ENCODE measurements at places on chromosomes 2 and 18.

- no peak for DNase-seq
Observed at GRCh38 chr2:147863835-147864234, 19.0 kb downstream of the ACVR2A start.

DNA sequence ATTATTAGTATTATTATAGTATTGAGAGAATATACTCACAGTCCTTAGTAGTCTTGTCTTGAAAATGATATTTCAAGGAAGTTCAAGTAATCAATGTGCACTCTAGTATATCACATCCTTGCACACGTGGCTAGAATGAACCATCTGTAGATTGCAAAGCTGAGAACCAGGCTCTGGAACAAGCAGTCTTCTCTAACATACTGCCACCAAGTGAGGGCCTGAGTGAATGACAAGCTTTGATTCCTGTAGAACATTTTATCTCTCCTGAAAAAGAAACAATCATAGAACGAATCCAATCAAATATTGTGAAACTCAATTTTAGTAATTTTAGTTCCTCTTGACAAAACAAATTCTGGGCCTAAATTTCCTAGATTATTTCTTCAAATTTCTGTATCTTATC, 55.3 kb upstream of the SULT1C3 start:
- no peak for DNase-seq

GRCh38 chr18:75307530-75307929, 96.9 kb downstream of the TSHZ1 start:
- DNase-seq: no peak

GRCh38 chr2:54772531-54772930, 49.1 kb downstream of the EML6 start:
- DNase-seq: no peak

DNA sequence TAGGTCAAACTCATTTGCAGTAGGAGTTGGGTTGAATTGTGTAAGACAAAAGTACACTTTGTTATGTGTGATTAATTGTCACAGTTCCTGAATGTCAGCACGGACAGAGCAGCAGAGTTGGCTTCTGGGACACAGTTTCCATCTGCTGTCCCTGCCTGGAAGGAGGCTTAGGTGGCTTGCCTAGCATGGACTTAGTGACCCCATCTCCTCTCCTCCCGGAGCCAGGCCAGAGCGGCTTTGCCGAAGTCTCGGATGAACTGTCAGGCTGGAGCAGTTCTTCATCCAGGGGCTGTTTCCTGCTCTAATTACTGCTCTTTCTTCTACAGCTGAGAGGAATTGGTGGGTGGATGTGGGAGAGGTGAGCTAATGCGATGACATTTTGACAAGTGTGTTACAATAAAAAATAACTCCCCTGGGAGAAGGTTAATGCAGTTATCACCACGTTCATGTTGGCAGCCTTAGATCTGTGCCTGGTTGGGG, 102.0 kb downstream of the SH3RF3 start:
- no peak for DNase-seq

DNA sequence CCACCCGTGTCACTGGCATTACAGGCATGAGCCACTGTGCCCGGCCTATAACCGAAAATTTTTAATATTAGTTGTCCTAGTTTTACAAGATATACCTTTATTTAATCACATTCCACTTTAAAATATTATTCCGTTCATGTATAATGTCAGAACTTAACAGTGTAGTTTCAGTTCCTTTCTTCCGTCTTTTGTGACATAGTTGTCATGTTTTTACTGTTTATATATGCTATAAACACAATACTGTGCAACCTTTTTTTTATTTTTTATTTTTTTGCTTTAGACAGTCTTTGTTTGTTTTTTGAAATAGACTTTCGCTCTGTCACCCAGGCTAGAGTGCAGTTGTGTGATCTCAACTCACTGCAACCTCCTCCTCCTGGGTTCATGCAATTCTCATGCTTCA, 129.5 kb upstream of the TTC27 start:
- no peak for DNase-seq

DNA sequence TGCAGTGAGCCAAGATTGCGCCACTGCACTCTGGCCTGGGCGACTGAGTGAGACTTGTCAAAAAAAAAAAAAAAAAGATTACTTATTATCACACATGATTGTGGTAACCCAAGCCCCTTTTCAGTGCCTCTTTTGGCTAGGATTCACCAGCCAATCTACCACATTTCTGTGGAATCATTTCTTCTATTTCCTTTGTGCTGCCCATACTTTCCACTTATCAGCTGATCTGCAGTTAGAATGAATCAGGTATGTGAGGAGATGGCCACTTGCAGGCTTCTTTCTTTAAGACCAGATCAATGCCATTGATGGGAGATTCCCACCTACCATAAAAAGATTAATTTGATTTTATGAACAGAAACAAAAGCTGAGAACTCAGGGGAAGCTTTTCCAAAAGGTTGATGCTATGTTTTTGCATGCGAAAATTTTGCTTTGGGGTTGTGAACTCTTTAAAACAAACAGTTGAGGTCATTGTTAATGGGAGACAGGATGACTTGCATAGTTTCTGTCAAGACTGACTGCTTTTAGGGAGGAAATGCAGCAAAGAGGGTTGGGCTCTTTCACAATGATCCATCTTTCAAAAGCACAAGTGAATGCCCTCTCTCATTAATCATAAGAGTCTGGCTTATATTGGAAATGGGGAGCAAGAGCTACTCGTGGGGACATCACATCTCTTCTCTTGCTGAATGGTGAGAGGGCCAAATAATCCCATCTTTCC, 66.9 kb upstream of the CYP26B1 start:
- no peak for DNase-seq

- DNase-seq: no peak
Observed at GRCh38 chr18:54749291-54749690, 79.0 kb upstream of the RAB27B start.

Data from cortex of kidney (tissue), 1 donor.